ENCODE measurements at places on chromosomes 6 and 20.

- H3K36me3 ChIP-seq = no peaks in the 10 kb centered on the region
- peak overlapping the region; percentile 12 for H3K4me3 ChIP-seq
- H3K27me3 ChIP-seq = peaks cover 1% of the 10 kb centered on the region
Measured at GRCh38 chr6:124888581-124889371, 73.5 kb upstream of the RNF217 start.

GRCh38 chr6:3438190-3439167, 18.4 kb downstream of the SLC22A23 start:
- H3K4me3 ChIP-seq = no peak overlapping the region
- no peak overlapping the region for H3K27ac ChIP-seq
- H3K36me3 ChIP-seq = no peaks in the 10 kb centered on the region

- H3K36me3 ChIP-seq = no peaks in the 10 kb centered on the region
- H3K27ac ChIP-seq = no peak overlapping the region
- DNase-seq = no peak
- H3K4me1 ChIP-seq = no peaks in the 10 kb centered on the region
- peaks cover 23% of the 10 kb centered on the region for H3K27me3 ChIP-seq
Measured at GRCh38 chr6:109987196-109987595, 9.1 kb downstream of the GPR6 start.

DNA sequence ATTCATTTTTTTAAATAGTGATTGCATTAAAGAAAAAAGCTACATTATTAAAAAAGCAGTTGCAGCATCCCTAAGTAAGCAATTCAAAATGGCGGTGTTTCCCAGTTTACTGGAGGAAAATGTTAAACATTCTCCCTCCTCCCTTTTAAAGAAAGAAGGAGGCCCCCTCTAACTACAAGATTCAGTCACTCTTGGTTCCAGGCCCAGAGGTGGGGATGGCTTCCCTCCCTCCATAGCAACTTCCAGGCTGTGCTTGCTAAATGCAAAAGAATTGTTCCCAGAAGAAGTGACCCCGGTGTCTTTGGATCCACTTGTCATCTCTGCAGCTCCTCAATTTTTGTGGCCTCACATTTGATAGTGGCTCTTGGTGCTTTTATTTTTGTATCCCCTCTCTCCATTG, 165.9 kb downstream of the SOBP start:
- H3K4me1 ChIP-seq = peaks cover 40% of the 10 kb centered on the region
- no peak overlapping the region for H3K4me3 ChIP-seq
- no peak overlapping the region for H3K27ac ChIP-seq
- H3K36me3 ChIP-seq = no peaks in the 10 kb centered on the region
- H3K27me3 ChIP-seq = no peaks in the 10 kb centered on the region

DNA sequence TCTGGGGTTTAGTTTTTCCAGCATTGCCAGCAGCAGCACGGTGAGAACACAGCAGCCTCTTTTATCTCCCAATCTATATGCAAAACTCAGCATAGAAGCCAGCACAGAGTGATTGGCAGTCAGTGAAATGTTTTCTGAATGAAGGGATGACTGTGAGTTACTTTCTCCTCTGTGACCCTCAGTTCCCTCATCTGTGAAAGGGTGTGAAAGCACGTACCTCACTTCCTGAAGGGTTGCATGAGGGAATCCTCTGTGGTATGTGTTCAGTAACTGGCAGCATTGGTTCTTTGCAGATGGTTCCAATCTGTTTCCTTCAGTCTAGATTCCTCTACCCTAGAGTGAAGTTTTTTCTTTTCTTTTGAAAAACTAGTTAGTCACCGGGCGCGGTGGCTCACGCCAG, 40.0 kb downstream of the EFCAB8 start:
- no peaks in the 10 kb centered on the region for H3K36me3 ChIP-seq
- no peak for DNase-seq
- H3K27ac ChIP-seq = no peak overlapping the region
- H3K4me1 ChIP-seq = peaks cover 3% of the 10 kb centered on the region
- no peaks in the 10 kb centered on the region for H3K27me3 ChIP-seq

GRCh38 chr6:86775893-86776292, 161.4 kb upstream of the HTR1E start:
- no peaks in the 10 kb centered on the region for H3K4me1 ChIP-seq
- no peaks in the 10 kb centered on the region for H3K27me3 ChIP-seq
- no peaks in the 10 kb centered on the region for H3K36me3 ChIP-seq
- no peak overlapping the region for H3K27ac ChIP-seq
- no peak for DNase-seq

GRCh38 chr6:71523548-71523947, 234.9 kb downstream of the OGFRL1 start:
- no peaks in the 10 kb centered on the region for H3K4me1 ChIP-seq
- no peak overlapping the region for H3K27ac ChIP-seq
- no peaks in the 10 kb centered on the region for H3K36me3 ChIP-seq
- no peak for DNase-seq
- peaks cover 17% of the 10 kb centered on the region for H3K27me3 ChIP-seq

DNA sequence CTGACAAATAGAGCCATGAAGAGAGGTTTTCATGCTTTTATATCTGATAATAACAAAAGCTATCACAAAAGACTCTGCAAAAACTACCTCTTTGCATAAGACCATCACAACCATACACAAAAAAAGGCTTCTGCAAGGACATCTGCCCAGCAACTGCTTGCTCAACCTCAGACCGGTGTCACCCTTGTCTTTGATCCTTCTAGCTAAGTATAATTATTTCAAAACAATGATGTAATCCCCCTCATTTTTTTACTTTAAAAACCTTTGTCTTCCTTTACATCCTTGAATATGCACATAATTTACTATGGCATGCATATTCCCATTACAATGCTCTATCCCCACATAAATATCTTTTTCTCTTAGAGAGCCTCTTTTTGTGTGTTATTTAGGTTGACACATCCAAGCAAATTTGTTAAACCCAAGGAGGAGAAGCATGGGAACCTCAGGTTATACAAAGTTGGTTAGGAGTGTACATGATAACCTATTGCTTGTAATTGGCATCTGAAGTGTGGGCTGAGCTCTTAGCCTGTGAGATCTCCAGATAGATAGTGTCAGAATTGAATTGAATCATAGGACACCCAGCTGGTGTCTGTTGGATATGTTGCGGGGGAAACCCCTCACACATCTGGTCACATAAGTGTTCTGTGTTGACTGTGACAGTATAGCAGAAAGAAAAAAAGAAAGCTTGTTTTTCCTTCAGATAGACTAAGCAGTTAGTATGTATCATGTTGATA, 20.7 kb upstream of the CGA start:
- H3K4me1 ChIP-seq = peaks cover 3% of the 10 kb centered on the region
- no peaks in the 10 kb centered on the region for H3K36me3 ChIP-seq
- H3K27me3 ChIP-seq = peaks cover under 1% of the 10 kb centered on the region
- H3K4me3 ChIP-seq = no peak overlapping the region
- no peak overlapping the region for H3K27ac ChIP-seq

- no peak for DNase-seq
- H3K27ac ChIP-seq = no peak overlapping the region
- H3K4me3 ChIP-seq = no peak overlapping the region
Measured at GRCh38 chr20:16446246-16446645, 127.0 kb downstream of the KIF16B start.

GRCh38 chr6:5066456-5067093, 18.6 kb upstream of the PPP1R3G start:
- H3K4me1 ChIP-seq = no peaks in the 10 kb centered on the region
- H3K36me3 ChIP-seq = no peaks in the 10 kb centered on the region
- no peaks in the 10 kb centered on the region for H3K27me3 ChIP-seq

- no peak overlapping the region for H3K4me3 ChIP-seq
- DNase-seq = no peak
- H3K27ac ChIP-seq = no peak overlapping the region
- H3K27me3 ChIP-seq = no peaks in the 10 kb centered on the region
- H3K36me3 ChIP-seq = no peaks in the 10 kb centered on the region
Measured at GRCh38 chr6:56073761-56074160, 173.6 kb downstream of the COL21A1 start.

All from activated naive CD8-positive, alpha-beta T cell treated with anti-CD3 and anti-CD28 coated beads, Interleukin-2, amount 50 U/mL, for 24 hours (primary cell).